ENCODE measurements at places on chromosomes 7 and 10.

DNA sequence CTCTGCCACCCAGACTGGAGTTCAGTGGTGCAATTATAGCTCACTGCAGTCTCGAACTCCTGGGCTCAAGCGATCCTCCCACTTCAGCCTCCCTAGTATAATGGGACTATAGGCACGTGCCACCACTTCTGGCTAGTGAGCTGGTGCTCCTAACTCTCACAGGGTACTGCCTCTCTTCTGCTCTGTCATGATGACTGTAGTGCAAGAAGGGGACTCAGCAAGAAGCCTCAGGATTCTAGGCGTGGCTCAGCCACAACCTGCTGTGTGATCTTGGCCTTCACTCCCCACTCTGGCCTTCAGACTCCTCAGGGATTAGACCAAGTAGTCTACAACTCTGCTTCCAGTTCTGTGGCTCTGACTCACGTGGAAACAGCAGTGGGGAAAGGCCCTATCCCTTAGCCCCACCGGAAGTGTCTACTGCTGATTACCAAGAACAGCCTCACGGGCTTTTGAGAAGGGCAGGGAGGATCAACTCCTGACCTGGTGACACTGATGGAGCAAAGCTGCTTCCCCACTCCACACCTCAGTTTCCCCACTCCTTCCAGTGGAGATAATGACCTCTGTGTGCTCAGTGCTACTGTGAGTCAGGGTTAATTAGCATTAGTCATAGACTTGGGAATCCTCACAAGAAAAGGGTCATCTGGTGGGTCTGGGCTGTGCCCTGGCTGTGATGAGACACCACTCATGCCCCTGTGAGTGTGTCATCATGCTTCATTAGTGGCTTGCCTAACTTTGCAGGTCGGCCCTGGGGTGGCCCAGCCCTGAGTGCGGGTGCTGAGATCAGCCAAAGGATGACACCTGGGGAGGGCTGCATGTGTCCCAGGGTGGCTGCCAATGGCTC is 41.1 kb downstream of the ZC3HC1 start:
- no peak for DNase-seq

DNA sequence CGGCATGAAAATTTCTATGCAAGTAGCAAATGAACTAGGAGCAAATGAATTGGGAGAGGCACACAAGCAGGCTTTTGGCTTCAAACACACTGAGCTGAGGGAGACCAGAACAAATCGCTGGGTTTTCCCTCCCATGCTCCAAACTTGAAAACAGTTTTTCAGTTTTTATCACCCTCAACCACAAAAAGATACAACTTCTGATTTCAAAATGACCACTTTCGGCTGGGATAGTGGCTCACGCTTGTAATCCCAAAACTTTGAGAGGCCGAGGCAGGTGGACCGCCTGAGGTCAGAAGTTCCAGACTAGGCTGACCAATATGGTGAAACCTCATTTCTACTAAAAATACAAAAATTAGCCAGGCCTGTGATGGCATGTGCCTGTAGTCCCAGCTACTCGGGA is 9.0 kb upstream of the CHUK start:
- DNase-seq = no peak

DNA sequence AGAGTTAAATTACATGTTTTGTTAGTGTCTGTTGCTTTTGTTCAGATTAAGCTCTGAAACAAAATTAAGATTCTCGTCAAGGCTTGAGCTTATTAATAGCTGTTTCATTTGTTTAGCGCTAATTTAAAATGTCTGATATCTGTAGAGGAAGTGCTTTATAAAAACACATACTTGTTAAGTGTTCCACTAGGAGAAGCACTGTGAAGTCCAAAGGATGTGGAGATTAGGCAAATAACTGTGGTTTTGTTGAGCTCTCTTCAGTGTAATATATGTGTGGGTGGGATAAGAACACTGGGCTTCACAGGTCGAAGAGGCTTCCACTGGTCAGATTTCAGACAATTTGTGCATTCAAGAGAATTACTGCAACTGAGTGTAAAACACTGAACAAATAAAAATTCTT is 242.0 kb downstream of the AUTS2 start:
- no peak for DNase-seq

DNA sequence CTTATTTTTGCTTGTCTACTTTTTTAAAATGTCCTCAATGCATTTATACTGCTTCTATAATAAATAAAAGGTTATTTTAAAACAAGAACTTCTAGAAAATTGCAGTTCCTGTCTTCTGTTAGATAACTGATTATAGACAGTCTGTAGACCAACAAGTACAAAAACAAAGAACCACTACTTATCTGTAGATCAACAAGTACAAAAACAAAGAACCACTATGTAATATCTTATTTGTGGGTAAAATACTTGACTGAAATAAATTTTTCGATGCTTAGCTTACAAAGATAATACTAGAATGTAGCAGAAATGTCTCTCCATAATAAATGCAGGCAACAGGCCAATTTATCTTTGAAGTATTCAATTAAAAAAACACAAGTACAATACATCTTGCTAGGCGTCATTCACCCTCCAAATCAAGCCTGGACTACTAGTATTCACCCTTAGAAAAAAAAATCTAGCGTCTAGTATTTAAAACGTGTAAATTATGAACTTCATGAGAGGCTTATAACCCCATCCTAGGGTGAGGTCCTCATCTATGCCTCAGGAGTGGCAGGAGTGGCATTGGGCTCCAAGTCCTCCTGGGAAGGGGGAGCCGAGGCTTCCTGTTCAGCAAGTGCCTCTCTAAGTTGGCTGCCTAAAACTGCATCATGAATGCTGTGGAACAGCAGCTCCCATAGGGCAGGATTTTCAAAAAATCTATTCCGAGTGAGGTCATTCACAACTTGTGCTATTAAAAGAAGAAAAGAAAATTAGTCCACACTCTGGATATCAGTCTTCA is 26.6 kb downstream of the PSMC2 start:
- DNase-seq = no peak

GRCh38 chr10:86335831-86336230 is 30.8 kb downstream of the GRID1 start:
- DNase-seq = no peak

- no peak for DNase-seq
Measured at GRCh38 chr10:103145860-103146466, 47.1 kb downstream of the NT5C2 start.

GRCh38 chr7:348962-349743 is 59.2 kb downstream of the FOXL3 start:
- no peak for DNase-seq
